ENCODE measurements at places on chromosomes 5 and 9.

DNA sequence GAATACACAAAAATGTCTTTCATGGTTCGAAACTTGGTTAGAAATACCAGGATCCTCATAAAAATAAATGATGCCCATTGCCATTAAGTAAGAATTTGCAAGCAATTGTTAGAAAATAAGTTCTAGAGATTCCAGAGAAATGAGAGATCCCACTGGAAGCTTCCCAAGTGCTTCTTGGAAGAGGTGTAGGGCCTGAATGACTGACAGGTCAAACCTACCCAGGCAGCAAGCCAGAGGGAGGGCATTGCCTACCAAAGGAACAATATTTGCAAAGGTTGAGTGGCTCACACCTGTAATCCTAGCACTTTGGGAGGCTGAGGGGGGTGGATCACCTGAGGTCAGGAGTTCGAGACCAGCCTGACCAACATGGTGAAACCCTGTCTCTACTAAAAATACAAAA lies 777.0 kb upstream of the WWC1 start:
- no peak for DNase-seq

GRCh38 chr9:101191723-101192122 lies 163.2 kb downstream of the PLPPR1 start:
- DNase-seq: no peak

- no peak for DNase-seq
Observed at GRCh38 chr9:3879315-3879714, 353.5 kb upstream of the RFX3 start.

- DNase-seq: no peak
Observed at GRCh38 chr9:111529787-111530186, 4.8 kb downstream of the ZNF483 start.

- DNase-seq: no peak
Observed at GRCh38 chr9:8724284-8725018, 924.9 kb upstream of the DMAC1 start.

GRCh38 chr5:10317825-10318682 lies 10.4 kb upstream of the CMBL start:
- DNase-seq: no peak
